Stimulated activated naive CD4-positive, alpha-beta T cell treated with Interleukin-2 at 50 U/mL for 16 hours (primary cell): ENCODE measurements at places on chromosomes 6 and 20.
A peak's percentile ranks its signal among the peaks of the same experiment; 100 is the strongest.

GRCh38 chr6:142902636-142903053 is 42.3 kb downstream of the HIVEP2 start:
- DNase-seq = peak; percentile 58

DNA sequence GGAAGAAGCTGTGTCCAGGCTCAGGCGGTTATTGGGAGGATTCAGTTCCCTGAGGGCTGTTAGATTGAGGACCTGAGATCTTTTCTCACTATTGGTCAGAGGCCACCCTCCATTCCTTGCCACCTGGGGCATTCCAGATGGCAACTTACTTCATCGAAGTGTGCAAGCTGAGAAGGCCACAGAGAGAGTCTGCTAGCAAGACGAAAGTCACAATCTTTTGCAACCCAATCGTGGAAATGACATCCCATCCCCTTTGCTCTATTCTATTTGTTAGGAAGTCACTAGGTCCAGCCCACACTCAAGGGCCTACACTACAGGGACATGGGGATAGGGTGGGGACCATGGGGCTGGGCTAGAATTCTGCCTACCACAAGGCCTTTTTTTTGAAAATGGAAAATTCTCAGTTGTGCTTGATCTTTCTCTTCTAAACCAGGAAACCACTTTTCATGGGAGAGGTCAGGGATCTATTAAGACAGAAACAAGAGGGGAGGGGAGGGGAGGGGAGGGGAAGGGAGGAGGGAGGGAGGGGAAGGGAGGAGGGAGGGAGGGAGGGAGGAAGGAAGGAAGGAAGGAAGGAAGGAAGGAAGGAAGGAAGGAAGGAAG is 217.2 kb downstream of the BCAS1 start:
- no peak for DNase-seq

GRCh38 chr20:23508449-23509229 is 17.7 kb downstream of the CST8 start:
- DNase-seq = no peak

DNA sequence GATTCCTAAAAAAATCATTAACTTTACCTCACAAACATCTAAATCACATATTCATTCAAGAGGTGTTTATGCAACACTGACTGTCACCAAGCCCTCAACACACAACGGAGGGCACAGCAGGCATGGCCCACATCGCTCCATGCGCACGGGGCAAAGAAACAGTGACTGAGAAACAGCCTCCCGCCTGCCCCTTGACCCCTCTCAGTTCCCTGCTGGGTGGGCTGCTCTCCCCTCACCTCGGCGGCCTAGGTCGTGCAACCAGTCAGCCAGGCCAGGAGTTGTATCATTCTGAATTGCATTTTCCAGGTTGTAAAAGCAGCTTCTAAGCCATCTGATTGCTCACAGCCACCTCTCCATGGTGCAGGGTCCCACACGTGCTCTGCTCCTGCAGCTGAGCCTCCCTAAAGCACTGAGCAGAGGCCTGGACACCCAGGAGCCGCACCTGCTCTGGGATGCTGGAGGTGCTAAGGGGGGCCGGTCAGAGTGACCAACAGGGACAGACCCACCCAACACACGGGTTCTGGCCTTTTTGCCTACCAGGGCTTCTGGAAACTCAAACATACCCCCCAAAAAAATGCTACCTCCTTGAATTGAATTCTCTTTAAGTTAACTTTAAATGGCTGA is 37.9 kb downstream of the TAF4 start:
- no peak for DNase-seq

DNA sequence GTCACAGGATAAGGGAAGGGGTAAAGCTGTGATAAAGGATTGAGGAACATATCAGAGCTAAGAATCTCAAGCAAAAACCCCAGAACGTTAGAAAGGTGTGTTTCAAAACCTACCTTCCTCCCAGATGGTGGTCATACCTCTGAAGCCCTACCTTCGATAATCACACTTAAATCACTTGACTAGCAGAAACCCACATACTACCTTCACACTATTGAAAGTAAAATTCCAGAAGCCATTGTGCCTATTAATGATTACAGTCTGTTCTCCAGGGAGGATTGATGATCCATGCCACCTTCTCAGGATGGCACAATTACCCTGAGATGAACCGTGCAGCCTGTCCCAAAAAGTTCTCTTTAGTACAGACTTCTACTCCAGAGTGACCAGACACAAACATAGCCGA is 72.3 kb upstream of the SOX4 start:
- DNase-seq = no peak

DNA sequence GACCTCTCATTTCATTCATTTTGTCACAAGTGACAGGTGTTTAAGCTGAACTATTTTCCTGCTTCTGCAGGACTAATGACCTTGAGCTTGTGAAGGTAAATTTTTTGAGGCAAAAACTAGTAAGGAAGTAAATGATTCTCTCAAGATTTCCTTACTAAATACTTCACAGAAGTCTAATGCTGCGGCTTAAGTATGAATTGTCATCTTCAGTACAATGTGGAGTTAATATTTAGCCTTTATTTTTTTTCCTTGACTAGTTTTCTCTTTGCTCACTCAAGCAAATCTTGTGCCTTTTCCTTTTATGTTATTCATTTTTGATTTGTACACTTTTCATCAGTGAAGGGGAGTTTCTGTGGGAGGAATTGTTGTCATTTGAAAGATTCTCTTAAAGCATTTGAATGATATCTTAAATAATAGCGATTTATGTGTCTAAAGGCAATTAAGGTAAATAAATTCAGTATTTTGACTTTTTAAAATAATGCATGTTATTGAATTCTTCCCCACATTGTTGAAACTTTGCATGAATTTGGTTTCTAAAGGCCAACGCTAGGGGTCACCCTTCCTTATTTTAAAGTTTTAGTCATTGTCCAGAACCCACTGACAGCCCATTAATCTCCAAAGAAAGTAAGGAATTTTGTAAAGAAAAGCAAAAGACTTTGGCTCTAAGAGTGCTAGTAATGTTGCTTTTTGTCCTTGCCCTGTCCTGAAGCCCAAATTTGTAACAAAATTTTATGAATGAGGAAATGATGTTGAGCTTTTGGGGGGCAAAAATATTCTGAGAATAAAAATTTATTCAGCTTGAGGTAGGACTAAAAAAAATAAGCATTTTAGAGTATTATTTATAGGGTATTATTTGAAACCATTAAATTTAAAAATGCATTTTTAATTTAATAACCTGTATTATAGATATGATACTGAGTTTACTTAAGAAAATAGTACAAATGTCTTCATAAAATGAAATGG is 157.4 kb upstream of the LAMA2 start:
- DNase-seq = no peak

- DNase-seq = no peak
Measured at GRCh38 chr20:15236812-15237211, 899.4 kb upstream of the FLRT3 start.

GRCh38 chr6:28683945-28684538 is 158.4 kb downstream of the GPX5 start:
- no peak for DNase-seq

- DNase-seq = no peak
Measured at GRCh38 chr6:51432481-51432880, 613.8 kb downstream of the TFAP2B start.

- no peak for DNase-seq
Measured at GRCh38 chr6:157067507-157067906, 255.8 kb downstream of the TMEM242 start.

- DNase-seq = no peak
Measured at GRCh38 chr20:53223626-53224172, 251.5 kb downstream of the TSHZ2 start.

- DNase-seq = no peak
Measured at GRCh38 chr6:7763881-7764280, 38.0 kb downstream of the BMP6 start.

DNA sequence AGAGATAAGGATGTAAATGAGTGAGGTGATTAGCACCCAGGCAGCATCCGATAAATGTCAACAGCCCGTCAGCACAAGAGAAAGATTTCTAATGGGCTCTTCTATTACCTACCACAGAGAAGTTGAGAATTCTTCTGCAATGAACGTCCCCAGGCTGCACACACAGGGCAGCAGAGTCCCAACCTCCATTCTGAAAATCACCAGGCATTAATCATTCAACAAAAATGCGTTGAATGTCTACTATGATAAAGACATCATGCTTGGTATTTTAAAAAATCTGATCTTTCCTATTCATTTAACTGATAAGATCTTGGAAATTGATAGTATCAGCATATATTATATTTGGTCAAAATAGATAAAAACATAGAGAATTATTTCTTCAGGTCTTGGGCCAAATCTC is 59.5 kb upstream of the VGLL2 start:
- DNase-seq = no peak

- no peak for DNase-seq
Measured at GRCh38 chr6:100246206-100246605, 218.5 kb downstream of the SIM1 start.

DNA sequence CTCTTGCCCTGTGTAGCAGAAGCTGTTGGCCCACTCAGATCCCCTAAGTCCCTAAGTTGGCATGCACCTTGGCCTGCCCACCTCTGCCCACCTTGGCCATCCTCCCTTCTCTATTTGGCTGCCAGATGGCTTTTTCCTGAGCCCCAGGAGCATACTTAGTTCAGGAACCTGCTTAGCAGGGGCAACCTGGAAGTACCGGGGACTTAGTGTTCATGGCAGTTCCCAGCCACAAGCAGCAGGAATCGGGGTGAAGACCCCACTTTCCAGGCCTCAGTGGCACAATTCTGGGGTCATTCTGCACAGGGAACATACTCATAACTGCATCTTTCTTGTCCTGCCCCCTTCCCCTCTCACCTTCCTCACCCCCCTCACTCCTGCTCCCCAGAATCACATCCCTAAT is 158.0 kb upstream of the PMEPA1 start:
- no peak for DNase-seq

GRCh38 chr6:45696738-45697137 is 318.9 kb downstream of the CLIC5 start:
- no peak for DNase-seq

DNA sequence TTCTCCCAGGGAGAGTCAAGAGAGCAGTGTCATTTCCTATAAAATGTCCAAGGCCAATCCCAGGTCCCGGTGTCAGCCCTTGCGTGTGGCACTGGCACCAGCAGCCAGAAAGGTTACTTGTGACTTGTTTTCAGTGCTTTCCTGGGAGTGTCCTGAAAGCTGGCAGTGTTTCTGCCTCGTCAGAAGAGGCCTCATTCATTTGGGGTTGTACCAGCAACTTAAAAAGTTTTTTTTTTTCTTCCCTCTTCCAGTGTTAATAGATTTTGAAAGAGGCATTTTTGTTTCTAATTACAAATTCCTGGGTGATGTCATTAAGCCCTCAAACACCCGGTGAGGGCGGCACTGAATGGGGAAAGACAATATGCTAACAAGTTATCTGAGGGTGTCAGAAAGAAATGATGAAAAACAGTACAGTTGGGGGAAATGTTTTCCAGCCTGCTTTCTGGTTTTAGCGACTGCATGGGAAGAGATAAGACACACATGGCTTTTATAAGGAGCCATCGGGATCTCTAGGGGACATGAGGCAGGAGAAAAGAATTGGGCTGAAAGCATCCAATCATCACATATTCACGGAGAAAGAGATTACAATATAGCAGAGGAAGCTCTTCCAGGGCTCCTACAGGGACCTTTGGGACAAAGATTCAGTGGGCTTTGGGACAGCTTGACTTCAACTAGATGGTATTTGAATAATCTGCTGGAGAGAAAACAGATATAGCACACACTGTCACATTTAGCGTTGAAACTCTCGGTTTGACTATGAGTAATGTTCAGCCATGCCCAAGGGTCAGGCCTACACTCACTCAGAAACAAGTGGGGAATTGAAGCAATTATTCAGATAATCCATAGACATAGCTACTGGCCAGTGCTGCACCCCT is 153.0 kb downstream of the BCAS1 start:
- no peak for DNase-seq

- no peak for DNase-seq
Measured at GRCh38 chr6:130524552-130524951, 158.7 kb downstream of the TMEM200A start.

GRCh38 chr20:2983508-2983907 is 59.9 kb upstream of the GNRH2 start:
- no peak for DNase-seq

DNA sequence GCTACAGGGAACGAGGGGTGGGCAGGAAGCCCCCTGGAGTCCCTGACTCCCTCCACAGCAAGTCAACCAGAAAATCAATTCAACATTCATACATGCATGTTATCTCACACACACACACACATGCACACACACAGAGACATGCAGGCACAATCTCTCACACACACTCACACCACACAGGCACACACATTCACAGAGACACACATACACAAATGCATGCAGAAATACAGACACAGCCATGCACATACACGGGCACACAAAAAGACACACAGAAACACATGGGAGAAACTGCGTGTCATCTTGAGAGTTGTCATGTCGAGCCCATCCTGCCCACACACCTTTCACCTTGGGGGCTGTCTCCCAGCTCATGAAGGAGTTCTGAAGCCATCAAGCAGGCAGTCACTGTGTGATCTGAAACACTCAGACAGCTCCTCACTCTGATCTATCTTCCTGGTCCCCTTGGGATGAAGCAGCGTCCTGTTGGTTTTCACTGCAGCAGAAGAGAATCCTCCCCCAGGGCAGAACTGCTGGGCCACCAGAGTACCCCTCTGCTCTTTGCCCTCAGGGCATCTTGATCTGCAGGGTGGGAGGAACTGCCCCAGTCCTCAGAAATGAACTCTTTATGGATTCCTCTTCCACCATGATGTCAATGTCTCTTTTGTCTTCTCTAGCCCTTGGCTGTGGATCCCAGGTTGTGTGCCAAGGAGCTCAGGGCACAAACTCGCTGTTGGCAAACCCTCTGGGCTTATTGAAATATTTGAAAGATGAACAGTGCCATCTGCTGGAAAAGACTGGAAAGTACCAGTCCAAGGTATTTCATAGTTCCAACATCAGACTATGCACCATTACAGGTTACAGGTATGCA is 8.8 kb downstream of the RAET1L start:
- DNase-seq = peak; percentile 19

DNA sequence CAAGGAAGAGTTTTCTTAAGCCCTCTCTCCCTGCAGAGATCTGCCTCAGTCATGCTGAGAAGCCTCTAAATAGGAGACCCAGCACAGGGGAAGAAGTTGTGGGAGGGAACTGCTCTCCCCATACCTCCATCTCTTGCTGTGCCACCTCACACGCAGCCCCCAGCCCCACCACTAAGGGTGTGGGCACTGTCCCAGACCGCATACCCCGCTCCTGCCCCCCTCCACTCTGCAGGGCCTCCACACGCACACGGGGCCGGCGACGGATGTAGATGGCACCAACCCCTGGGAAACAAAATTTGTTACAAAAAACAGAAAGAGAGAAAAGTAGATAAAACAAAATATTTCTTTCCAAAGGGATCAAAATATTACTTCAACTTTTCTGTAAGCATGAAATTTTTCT is 10.2 kb upstream of the CPNE1 start:
- DNase-seq = no peak

GRCh38 chr6:45652416-45652815 is 274.7 kb upstream of the SUPT3H start:
- no peak for DNase-seq

GRCh38 chr6:133230052-133230451 is 11.1 kb upstream of the EYA4 start:
- no peak for DNase-seq
